ENCODE measurements at places on chromosomes 3 and 15.

- DNase-seq, result no peak
Measured at GRCh38 chr3:42638339-42638842, 15.1 kb upstream of the ZBTB47 start.

DNA sequence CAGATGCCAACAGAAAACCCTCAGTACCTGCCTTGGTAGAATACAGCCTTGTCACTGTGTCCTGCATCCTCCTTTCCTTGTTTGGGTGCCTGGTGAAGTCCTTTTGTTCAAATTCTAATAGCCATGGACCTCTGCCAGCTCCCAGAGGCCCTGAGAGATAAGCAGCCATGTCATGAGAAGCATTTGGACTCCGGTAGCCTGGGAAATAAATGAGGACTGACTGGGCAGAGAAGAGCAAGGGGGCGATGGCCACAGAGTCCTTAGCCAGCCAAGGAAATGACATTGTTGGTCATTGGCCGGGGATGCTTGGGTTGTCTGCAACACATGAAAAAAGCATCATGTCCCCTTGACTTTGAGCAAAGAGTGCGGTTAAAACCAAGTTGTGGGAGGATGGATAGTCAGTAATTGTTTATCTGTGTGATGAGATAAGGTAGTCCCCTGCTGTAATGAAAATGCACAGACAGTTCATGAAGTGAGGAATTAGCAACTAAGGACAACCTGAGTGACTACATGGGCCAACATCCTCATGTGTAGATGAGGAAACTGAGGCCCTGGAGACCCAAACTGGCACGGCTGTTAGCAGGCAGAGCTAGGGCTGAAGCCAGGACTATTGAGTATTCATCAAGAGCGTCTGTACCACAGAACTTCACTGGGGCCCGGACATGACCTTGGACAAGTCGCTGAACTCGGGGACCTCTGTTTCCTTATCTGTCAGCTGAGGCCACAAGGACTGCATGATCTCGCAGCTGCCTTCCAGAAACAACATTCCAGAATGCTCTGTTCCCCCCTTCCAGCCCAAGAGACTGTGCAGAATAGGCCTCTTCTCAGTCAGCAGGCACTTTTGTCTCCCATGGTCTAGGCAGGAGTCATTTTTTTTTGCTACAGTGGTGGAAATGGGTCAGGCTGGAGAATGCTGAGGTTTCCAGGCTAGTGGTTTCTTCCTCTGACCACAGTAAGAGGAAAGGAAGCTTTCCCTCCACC is 90.5 kb upstream of the CTDSPL start:
- no peak for DNase-seq

- no peak for DNase-seq
Measured at GRCh38 chr3:21290557-21290956, 460.5 kb downstream of the ZNF385D start.

DNA sequence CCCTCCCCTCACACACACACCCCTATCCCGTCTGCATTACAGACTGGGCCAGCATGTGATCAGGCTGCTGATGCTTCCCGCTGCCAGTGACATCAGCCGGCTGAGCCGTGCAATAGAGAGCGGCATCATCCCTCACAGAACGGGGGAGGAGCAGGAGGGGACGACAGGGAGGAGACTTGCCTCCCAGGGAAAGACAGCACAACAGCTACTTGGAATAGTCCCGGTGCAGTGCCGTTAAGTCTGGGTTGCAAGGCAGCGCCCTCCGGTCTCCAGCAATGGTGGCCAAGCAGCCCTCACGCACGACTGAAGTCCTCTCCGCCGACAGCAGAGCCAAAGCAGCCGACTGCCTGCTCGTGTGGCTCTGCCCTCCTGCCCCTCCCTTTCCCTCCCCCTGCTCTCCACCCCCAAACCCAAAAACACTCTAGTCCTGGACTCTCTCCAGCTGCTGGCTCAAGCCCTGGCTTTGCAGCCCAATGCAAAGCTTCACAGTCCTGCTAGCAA is 31.5 kb upstream of the RPS17 start:
- DNase-seq, result no peak

GRCh38 chr3:127208483-127209100 is 15.7 kb downstream of the PRR23E start:
- DNase-seq, result no peak

DNA sequence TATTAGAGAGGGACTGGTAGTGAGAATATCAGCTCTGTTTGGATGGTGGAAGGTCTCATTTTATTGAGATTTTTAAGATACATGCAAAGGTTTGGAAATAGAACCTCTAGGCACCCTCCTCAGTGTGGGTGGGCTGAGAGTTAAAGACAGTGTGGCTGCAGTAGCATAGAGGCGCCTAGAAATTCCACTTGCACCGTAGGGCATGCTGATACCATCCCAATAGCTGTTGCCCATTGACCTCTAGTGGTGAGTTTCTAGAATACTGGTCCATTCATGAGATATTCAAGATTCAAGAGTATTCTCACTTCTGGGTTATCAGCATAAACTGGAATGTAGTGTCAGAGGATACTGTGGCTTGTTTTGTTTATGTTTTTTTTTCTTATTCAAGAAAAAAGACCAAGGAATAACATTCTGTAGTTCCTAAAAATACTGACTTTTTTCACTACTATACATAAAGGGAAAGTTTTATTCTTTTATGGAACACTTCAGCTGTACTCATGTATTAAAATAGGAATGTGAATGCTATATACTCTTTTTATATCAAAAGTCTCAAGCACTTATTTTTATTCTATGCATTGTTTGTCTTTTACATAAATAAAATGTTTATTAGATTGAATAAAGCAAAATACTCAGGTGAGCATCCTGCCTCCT is 87.2 kb downstream of the TGFBR2 start:
- DNase-seq, result no peak

DNA sequence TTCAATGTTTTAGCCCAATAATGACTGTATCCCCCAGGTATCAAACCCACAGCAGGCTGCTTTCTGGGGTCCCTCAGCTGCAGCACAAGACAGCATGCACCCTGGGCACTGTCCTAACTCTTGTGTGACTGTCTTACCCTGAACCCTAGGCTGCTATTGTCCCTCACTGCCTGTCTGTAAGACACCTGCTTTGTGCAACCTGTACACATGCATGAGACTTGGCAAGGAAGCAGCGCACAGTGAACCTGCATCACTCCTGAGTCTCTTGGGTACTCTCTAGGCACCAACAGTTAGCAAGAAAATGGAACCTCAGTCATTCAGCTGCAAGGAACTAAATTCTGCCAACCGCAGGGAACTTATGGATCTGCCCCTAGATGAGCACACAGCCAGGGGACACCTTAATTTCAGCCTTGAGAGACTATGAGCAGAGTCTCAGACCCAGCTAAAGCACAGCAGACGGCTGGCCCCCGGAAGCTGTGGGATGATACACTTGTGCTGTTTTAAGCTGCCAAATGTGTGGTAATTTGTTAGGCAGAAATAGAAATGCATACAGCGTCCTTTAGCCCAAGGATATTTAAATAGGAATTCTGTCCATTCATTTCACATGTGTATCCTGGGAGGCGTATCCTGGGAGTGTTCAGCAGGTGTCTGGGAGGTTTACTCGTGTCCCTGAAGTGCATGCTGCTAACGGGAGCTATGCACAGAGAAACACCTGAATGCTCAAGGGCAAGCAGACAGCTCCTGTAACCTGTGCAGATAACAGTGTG is 223.8 kb downstream of the KLF13 start:
- no peak for DNase-seq

- peak; percentile 78 for DNase-seq
Measured at GRCh38 chr15:101277038-101277822, at the start of gene SELENOS. SELENOS (minus strand) TSS chr15:101277485; CDS start chr15:101277417, 68 bp downstream.

All from activated effector memory CD4-positive, alpha-beta T cell treated with Interleukin-2 at 50 U/mL for 16 hours (primary cell).